ENCODE measurements at places on chromosomes 11 and 22. TPM values are rescaled to one million over a fixed set of nuclear protein-coding genes. Genes with fewer than 3 reads are reported as not detected.

- no peak for DNase-seq
Measured at GRCh38 chr22:27107824-27108223, 450.4 kb downstream of the MIAT start.

GRCh38 chr11:57426439-57426928 lies 437 bp downstream of the SLC43A3 start:
- DNase-seq = no peak

Gene USH1C
- 65.6 TPM for polyA plus RNA-seq

GRCh38 chr11:67631853-67632174 lies 2.1 kb upstream of the NUDT8 start:
- no peak for DNase-seq

DNA sequence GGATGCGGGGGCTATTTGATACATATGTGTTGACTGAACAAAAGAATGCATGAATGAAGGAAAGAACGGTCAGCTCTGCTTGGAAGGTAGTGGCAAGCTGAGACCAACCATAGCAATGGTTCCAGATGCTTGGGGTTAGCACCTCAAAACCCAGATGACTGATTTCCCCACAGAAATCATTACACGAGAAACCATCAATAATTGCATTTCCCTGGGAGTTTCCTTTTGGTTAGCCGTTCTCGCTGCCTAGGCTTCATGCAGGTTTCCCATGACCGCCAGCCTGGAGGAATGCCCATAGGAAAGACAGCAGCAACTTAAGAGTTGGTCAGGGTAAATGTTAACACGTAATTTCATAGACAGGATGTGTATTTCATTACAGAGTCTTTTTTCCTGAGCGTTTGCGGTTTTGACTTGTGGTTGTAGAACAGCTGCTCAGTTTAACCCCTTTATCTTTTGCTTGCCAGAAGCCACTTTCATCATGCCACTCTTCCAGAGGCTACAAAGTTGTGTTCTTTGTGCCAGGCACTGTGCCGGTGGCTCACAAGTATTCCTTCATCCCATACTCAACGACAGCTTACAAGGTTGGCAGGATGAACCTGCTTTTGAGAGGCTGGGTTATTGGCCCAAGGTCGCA lies 2.8 kb downstream of the IL17RA start:
- no peak for DNase-seq

Gene TMEM218
- polyA plus RNA-seq = 57.3 TPM

- DNase-seq = no peak
Measured at GRCh38 chr11:69468221-69468620, 13.2 kb upstream of the LINC01488 start.

Gene CHRM1
- polyA plus RNA-seq = 0.09 TPM

DNA sequence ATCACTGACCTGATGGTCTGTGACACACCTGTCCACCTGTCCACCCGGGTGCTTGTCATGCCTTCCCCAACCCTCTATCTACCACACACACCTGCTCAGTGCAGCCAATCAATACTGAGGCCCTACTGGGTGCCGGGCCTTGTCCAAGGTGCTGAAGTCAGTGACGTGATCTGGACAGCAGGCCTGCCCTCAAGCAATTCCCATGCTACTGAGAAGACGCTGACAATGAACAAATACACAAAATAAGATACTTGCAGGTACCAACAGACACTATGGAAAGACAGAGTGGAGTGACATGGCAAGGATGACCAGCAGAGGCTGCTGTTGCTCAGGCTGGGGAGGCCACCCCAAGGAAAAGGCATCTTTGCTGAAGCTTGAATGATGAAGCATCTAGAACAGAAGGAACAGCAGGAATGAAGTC lies 21.2 kb downstream of the PLAAT3 start:
- no peak for DNase-seq

GRCh38 chr11:21631991-21632390 lies 560.9 kb upstream of the ANO5 start:
- DNase-seq = no peak

GRCh38 chr11:125724125-125724524 lies 22.0 kb upstream of the PATE1 start:
- no peak for DNase-seq

DNA sequence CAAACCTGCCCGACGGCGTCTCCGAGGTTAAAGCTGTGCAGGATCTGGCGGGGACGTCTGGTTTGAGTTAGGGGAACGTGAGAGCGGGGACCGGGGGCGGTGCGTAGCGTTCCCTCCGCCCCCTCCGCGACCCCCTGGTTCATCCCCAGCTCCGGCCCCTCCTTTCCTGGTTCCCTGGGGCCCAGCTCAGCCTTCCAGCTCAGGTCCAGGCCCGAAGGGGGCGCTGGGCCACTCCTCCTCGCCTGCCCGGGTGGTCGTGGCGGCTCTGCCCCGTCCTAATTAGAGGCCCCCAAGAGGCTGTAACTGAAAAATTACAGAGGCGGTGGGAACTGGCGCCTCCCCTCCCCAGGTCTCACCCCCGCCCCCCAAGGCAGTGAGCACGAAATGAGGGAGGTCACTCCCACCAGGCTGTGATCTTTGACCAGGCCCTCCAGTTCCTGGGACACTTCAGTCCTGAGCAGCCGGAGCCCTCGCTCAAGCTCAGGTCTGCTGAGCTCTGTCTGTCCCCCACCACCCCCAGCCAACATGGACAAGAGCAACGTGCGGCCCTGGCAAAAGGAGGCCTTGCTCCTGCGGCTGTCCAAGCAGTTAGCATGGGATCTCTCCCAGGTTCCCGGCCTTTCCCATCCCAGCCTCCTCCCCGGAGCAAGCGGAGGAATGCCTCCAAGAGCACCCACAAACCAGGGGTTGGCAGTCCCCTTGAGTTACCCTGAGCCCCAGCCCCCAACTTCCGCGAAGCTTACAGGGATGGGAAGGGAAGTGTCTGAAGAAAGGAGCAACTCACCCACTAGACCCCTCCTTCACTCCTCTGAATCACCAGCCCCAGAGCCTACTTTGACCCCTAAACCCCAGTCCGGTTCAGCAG lies 3.3 kb downstream of the CD248 start:
- DNase-seq = no peak

Gene GRM5
- 0.19 TPM for polyA plus RNA-seq

DNA sequence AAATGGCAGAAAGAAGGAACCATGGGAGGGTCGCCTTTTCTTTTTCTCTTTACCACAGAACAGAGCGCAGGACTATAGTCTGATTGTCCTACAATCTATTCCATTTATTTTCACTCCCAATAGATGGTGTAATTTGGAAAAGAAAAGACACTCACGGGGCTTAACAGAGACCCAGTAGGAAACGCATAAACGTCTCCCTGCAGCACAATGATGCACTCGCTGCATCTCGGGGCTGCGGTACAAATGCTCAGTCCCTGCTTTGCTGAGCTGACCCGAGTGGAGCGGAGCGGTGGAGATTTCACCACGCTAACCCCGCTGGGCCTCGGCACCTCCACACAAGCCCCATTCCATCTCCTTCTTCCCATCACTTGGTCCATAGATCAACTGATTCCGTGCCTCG lies 1.5 kb downstream of the FEZ1 start:
- no peak for DNase-seq

GRCh38 chr11:36885154-36885553 lies 287.1 kb upstream of the RAG2 start:
- DNase-seq = no peak

Gene OR51E1
- 1.8 TPM for polyA plus RNA-seq

GRCh38 chr11:1165256-1166041 lies 7.7 kb downstream of the MUC5AC start:
- DNase-seq = no peak

Gene SNAP29
- 32.6 TPM for polyA plus RNA-seq

DNA sequence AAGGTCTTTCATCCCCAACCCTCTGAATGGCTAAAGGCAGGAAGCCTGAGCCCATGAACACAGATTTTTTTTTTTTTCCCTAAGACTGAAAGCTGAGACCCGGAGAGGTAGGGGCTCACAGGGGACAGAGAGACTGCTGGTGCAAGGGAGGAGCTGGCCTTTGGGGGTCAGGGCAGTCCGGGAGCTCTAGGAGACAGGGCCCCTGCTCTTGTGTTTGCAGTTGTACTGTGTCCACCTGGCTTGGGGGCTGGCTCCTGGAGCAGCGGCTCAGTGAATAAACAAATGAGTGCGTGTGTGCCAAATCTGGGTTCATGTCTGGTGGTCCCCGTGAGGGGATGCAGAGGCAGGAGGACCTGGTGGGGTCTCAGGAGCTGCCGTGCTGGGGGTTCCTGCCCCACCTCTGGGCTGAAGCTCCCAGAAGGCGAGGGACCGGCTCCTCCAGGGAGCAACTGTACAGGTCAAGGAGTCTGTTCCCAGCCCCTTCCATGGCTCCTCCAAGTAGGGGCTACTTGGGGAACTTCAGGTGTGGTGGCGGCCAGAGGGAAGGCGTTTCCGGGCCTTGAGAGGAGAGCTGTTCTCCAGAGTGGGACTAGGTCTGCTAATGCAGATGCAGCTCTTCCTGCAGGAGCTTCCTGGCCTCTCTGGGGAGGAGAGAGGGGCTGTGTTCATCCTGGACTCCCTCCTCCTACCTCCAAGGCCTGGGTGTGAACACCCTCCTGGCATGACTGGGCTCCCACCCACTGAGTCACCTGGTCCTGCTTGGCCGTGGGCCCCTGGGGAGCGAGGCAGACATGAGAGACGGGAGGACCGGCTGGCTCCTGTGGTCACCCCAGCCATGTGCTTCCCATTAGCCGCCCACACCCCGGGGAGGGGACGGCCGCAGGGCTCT lies 57.6 kb downstream of the FBXO7 start:
- DNase-seq = peak; percentile 60

Gene HPS5
- 22.0 TPM for polyA plus RNA-seq

GRCh38 chr11:17258670-17259069 lies 17.9 kb upstream of the NUCB2 start:
- no peak for DNase-seq

GRCh38 chr11:128725630-128726319 lies 31.9 kb downstream of the FLI1 start:
- no peak for DNase-seq

DNA sequence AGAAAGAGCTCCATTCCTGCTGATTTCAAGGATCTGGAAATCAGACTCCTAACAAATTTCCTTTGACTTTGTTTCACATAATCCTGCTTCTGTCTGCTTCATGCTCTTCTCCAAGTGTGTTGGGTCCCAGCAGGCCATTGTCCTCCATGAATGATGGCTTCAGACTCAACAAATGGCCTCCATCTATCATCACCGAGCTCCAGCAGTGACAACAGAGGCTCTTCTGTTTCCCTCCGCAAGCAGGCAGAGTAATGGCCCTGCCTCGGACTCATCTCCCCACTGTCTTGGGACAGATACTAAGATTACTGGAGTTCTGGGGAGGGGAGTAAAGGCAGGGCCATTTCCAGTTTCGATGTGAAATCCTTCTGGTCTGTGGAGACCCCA lies 127.3 kb downstream of the TENM4 start:
- DNase-seq = no peak

GRCh38 chr22:43560651-43561050 lies 148.8 kb downstream of the MPPED1 start:
- no peak for DNase-seq

Gene RABL2B
- 49.3 TPM for polyA plus RNA-seq

DNA sequence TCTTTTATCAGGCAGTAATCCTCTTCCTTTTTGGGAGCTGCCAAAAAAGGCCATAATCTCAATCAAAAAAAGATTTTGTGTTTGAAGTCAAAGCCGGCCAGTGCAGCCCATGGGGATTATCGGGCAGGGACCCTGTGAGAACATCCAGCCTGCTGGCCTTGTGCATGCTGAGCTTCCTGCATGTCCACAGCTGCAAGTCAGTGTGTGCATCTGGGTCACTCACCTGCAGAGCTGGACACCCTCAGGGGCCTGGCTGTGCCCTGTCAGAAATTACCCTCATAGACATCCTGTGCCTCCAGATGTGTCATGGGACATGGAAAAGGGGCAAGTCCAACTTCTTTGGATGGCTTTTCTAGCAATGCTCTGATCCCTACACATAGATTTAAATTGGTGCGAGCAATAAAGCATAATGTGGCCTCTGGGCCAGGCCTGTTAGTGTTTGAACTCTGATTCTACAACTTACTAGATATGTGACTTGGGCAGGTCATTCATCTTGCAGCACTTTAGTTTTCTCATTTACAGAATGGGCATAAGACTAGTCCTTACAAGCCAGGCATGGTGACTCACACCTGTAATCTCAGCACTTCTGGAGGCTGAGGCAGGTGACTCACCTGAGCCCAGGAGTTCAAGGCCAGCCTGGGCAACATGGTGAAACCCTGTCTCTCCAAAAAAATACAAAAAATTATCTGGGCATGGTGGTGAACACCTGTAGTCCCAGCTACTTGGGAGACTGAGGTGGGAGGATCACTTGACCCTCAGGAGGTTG lies 81.6 kb upstream of the LARGE1 start:
- DNase-seq = no peak

DNA sequence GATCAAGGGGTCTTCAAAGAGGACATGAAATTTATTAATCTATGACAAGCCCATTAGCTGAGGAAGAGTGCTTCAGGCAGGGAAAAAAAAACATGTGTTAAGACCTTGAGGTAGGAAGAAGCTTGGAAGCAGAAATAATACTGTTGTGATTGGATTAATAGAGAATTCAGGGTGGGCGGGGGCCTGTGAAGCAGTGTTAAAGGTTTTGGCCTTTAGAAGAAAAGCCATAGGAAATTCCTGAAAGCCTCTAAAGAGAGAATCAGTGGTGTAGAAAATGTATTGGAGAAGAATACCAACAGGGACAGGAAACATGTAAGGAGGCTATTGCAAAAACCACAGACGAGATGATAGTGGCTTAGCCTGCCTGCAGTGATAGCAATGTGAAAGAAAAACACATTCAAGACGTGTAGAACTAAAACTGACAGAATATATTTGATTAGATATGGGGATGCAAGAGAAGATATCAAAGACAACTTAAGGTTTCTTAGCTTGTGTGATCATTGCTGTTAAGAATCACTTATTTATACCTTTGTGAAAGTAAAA lies 404.4 kb upstream of the ANO3 start:
- no peak for DNase-seq

- DNase-seq = no peak
Measured at GRCh38 chr22:39937906-39938305, 22.3 kb upstream of the TMA7B start.

- DNase-seq = no peak
Measured at GRCh38 chr22:41876275-41876674, 38.6 kb downstream of the SHISA8 start.

- DNase-seq = no peak
Measured at GRCh38 chr22:17319546-17319945, 49.7 kb upstream of the CECR2 start.

Gene GGT5
- polyA plus RNA-seq = 16.5 TPM

- no peak for DNase-seq
Measured at GRCh38 chr11:65532388-65533064, 7.6 kb downstream of the SCYL1 start.

Gene GP1BB
- polyA plus RNA-seq = 5.9 TPM

DNA sequence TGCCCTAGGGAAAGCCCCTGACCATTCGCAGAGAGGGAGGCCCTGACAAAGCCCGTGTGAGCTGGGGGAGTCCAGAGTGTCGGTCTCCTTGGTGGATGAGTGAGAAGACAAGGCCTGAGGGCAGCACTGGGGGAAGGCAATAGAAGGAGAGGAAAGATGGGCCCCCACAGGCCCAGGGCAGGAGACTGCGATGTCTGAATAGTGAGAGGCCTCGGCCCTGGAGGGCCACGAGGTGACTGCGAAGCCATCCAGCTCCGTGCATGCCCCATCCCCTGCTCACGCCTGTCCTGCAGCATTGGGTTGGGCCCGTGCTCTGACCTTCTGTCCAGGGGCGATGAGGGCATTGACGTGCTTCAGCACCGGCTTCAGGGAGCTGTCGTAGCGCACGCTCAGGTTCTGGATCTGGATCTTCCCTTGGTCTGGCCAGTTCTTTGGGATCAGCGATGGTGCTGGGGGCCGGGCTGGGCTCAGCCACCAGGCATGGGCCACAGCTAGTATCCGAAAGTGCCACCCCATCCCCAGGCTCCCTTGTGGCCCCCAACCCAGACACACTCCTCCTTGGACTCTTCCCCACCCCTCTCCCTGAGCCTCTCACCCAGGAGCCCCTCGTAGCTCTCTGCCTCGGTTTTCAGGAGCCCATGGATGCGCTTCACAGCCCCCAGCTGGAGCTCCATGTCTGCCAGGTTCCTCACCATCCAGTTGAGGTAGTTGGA lies 8.3 kb upstream of the KCNJ11 start:
- no peak for DNase-seq

Gene TTC36
- 0.55 TPM for polyA plus RNA-seq
